ENCODE measurements at places on chromosomes 7 and 10. TPM values are rescaled to one million over a fixed set of nuclear protein-coding genes. Genes with fewer than 3 reads are reported as not detected.

GRCh38 chr10:81414038-81414437 lies 461.0 kb upstream of the NRG3 start:
- DNase-seq, result peak; percentile 3

DNA sequence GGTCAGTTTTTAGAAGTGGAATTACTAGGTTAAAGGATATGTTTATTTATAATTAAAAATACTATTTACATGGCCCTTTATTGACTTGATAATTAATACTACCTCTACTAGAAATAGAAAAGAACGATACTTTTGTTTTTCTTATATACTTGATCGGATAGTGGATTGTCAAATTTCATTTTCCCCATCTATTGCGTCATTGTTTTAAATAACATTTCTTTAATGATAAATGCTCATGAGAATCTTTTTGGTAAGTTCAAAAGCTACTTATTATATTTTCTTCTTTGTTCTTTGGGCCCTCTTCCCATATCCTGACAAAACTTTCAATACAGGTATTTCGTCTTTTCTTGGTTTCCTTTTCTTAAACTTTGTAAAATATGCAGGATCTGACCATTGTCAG lies 392.4 kb downstream of the PHF14 start:
- DNase-seq, result no peak

- DNase-seq, result no peak
Measured at GRCh38 chr10:116099023-116099420, 174.0 kb downstream of the GFRA1 start.

- DNase-seq, result no peak
Measured at GRCh38 chr7:113060100-113060499, 26.5 kb downstream of the GPR85 start.

ANKRD30A gene
- 0.72 TPM for total RNA-seq
